Fibroblast of lung (primary cell): ENCODE measurements at places on chromosomes 16 and 17. TPM values are rescaled to one million over a fixed set of nuclear protein-coding genes. Genes with fewer than 3 reads are reported as not detected.
A peak's percentile ranks its signal among the peaks of the same experiment; 100 is the strongest.

DNA sequence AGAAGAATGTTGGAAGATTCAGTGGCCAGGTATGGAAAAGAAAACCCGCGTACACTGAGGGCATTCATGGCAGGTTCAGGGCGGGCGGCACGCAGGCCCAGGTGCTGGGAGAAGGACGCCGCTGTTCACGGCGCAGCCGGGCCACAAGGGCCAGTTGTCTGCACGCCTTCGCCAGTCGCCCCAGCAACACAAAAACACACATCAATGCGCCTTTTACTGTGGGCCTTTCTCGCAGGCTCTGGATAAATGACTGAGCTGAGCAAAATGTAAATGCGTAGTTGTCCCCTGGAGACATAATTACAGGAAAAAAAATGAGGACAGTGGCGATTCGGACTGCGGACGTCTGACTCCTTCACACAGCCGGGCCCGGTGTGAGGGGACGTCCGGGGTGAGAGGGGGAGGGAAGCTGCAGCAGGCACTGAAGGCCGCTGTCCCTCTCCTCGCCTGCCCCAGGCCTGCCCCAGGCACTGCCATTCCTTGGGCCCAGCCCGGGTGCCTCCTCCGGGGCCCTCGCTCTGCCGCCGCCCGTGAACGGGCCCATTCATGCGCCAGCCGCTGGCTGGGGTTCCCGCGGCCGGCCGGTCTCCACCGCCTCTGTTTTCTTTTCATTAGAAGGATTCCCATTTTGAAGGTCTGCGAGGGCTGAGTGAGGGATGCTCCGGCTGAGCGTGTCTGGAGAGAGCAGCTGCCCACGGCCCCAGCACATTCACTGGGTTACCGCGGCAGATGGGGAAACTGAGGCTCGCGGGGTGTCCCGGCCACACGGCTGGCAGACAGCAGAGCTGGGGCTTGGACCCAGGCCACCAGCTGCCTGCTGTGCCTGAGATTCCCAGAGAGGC, 6.5 kb upstream of the ZNF469 start:
- DNase-seq = peak; percentile 41

DNA sequence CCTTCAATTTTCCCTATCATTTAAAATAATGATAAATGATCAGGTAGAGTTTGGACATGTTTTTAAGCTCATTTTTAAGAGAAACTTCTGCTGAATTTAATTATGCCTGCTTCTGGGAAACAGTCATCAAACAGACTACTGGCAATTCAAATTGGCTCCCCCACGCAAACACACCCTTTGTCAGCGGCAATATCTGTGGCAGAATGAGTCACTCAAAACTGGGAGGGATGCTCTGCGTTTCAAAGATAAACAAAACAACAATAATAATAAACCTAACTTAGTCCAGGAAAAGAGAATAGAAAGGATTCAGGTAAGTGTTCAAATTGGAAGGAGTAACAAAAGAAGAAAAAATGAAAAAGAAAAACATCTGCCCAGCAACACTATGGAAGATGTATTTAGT, 108.1 kb upstream of the ERCC4 start:
- DNase-seq = no peak

DNA sequence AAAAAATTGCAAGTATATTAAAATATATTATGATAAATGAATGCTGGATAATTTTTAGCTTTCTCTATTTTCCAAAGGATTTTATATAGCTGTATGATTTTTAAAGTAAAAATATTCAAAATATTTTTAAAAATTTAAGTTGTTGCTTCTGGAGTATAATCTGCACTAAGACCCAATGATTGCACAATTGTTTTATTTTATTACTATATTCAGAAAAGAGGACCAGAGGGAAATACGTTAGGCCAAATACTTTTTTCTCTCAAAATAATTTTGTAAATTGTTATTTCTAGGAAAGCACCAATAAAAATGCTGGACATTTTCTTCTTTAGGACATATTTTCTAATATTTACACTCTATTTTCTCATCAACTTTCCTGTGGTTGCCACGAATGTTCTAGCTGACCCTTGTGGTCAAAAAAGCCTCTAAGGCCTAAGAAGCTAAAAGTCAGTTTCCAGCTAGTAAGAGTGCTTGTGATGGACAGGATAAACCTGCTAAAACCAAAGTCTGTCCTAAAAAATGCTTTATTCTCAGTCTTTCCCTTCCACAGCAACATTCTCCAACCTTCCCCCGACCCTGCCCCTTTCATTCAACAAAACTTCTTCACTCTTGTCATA, 31.2 kb downstream of the MMD start:
- DNase-seq = no peak

Gene SLC2A4
- under 0.01 TPM in 2 replicates for total RNA-seq

Gene MYH13
- total RNA-seq = not detected in 2 replicates

Gene KRTAP1-1
- not detected in 2 replicates for total RNA-seq

Gene DNAAF1
- not detected in 2 replicates for total RNA-seq
